Activated T-helper 2 cell treated with anti-CD3 and anti-CD28 coated beads, Interferon-gamma antibody, Interleukin-2, Interleukin-4, amounts not matched to agents 10 μg/mL and 5 μg/mL and 100 μg/mL, durations not matched to agents 14 hours and 24 hours and 36 hours (primary cell): ENCODE measurements at places on chromosomes 16 and 17. TPM values are rescaled to one million over a fixed set of nuclear protein-coding genes. Genes with fewer than 3 reads are reported as not detected.

- no peak for DNase-seq
These were observed 5.3 kb downstream of the GOSR1 start for GRCh38 chr17:30482555-30482954.

ST6GALNAC1 gene
- 0.14 and 0.48 TPM in 2 replicates for total RNA-seq

- DNase-seq, result peak; percentile 66
These were observed at the start of gene CCR7 for GRCh38 chr17:40564883-40565768. Gene CCR7, minus strand, starts transcription at chr17:40565472. Its CDS starts 63 bp downstream, at chr17:40565409.

GRCh38 chr16:22204091-22204655 lies 1.9 kb upstream of the EEF2K start:
- DNase-seq, result no peak

GRCh38 chr17:58215685-58216084 lies 3.4 kb downstream of the MKS1 start:
- DNase-seq, result no peak

OR3A3 gene
- not detected in 2 replicates for total RNA-seq

- no peak for DNase-seq
These were observed 60.6 kb downstream of the HLF start for GRCh38 chr17:55325406-55325805.

DNA sequence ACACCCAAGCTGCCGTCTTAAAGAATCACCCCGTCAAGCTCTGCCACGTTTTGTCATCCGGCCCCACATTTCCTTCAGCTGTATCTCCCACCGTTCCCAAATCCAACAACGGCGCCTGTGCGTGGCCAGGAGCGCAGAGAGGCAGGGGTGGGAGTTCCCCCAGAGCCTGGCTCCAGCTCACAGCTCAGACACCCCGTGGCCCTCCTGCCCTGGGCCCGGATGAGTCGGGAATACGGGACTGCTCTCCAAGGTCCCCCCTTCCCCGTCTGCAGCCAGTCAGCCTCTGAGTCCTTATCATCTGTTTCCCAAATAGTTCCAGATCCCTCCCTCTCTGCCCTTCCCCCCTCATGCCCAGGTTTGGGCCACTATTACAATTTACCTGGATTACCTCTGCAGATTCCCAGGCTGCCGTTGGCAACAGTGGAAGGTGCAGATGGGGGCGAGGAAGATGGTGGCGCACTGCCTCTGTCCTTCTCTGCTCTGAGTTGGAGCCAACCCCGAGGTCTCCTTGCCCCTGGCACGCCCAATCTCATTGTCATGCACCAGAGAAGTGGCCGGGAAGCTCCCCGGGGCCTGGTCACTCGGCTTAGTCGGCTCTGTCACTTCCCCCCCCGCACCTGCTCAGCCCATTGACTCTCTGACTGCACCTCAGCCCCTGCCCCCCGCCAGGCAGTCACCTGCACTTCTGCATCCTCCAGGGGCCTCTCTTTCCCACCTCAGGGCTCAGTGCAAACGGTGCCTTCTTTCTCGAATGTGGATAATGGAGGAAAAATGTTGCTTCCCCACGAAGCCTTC lies 18.3 kb upstream of the RPTOR start:
- DNase-seq, result no peak

DNA sequence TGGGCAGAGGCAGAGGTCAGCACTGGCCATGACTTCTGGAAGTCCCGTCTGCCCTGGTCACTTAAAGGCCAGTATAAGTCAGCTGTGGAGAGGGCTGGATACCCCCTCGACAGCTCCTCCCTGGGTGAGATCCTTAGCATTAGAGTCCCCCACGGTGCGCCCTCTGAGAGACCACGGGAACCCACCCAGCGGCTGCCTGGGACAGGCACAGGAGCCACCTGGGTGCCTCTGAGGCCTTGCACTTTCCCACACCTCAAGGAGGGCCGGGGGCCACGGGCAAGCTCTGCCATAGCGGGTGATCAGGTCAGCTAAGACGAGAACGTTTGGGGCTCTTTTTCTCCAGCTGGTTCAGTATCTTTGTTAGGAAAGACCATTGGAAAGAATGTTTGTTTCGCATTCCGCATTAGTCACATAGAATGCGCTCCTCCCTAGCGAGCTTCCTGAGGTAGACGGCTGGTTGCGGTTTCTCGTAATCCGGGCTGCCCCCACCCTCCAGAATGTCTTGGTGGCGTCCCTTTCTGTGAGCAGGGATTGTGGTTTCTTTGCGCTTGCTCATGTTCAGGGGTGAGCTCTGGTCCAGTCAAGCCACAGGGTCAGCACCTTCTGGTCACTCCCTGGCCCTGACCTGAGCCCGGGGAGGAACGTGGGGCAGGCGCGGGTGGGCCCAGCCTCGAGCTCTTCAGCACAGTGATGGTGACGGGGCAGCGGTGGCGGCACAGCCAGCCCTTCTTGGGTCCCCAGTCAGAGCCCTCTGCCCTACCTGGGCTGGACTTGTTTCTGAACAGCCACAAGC lies 25.2 kb downstream of the NME3 start:
- DNase-seq, result no peak

DNA sequence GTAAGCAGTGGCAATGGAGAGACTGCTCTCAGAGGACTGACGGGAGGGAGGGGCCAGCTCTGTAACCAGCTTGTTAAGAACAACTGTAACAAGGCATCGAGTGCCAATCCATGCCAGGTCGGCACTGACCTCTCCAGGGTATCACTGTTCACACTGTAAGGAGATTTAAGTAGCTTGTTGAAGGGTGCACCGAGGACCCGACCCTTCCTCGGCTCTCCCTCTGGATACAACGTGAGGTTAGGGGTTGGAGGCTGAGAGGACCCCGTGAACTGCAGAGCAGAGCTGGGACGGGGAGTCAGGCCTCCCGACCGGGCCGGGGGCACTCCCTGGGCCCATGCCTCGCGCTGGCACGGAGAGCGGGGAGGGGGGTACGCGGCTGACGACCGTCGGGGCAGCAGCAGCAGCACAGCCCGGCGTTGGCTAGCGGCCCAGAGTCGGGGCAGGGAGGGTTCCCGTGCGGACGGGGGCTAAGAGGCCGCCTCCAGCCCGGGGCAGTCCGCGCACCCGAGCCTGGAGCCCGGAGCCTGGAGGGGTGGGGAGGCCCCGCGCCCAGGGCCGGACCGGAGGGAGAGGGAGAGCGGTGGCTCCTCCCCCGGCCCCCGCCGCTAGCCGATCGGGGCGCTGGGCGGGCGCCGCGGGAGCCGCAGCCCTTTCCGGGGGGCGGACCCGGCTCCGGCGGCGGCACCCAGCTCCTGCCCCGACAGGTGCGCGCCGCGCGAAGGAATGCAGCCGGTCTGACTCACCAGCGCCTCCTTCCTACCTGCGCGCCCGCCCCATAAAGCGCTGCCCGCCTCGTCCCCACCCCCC lies at the start of gene ITGB4:
Gene ITGB4 (plus strand): TSS at position 804 of the 807 bp plus-strand sequence. CDS start 3,245 bp downstream, outside the sequence.
- DNase-seq, result peak; percentile 63

DNA sequence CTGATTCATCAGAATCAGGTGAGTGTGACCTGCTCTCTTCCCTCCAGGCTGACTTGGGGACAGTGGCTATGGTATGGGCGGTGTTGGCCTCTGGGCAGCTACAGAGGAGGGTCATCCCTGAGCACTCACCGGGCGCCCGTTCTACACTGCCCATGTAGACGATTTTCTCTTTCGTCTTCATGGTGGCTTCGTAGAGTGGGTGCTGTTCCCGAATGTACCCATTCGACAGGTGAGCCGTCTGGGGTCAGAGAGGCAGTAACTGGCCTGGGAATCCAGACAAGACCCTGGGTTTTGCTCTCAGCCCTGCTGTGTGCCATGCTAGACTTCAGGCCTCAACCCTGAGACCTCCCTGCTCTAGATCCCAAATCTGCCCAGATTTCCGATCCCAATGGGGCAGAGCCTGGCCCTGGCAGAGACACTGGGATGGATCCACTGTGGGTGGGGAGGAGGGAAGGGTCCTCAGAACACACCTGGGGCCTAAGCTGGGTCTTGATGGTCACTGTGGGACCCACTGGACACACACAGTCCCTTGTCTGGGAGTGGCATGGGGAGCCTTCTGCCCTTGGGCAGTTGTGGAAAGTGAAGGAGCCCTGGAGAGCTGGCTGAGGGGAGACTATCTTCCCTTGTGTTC lies 13.2 kb downstream of the USP6 start:
- DNase-seq, result no peak

SULT1A2 gene
- 0.32 and 0.39 TPM in 2 replicates for total RNA-seq

GRCh38 chr17:82932518-82933310 lies 92.9 kb upstream of the ZNF750 start:
- DNase-seq, result no peak

TBX21 gene
- total RNA-seq, result 40.4 and 40.6 TPM in 2 replicates

GRCh38 chr17:38735161-38735997 lies 5.2 kb downstream of the CISD3 start:
- peak; percentile 56 for DNase-seq

- DNase-seq, result no peak
These were observed 73.1 kb downstream of the CLEC16A start for GRCh38 chr16:11017499-11017898.

PIK3R6 gene
- total RNA-seq, result 9.8 and 10.1 TPM in 2 replicates

SLC46A1 gene
- total RNA-seq, result 5.3 and 6.9 TPM in 2 replicates

- DNase-seq, result no peak
These were observed 270.1 kb upstream of the TNRC6C start for GRCh38 chr17:77688369-77688768.

- DNase-seq, result no peak
These were observed 36.4 kb downstream of the CDR2 start for GRCh38 chr16:22337849-22338635.

SMIM22 gene
- total RNA-seq, result not detected in 2 replicates

HASPIN gene
- total RNA-seq, result 23.0 and 23.4 TPM in 2 replicates

ZNF785 gene
- 18.9 and 22.2 TPM in 2 replicates for total RNA-seq
